ENCODE measurements at places on chromosomes 6 and 20.

DNA sequence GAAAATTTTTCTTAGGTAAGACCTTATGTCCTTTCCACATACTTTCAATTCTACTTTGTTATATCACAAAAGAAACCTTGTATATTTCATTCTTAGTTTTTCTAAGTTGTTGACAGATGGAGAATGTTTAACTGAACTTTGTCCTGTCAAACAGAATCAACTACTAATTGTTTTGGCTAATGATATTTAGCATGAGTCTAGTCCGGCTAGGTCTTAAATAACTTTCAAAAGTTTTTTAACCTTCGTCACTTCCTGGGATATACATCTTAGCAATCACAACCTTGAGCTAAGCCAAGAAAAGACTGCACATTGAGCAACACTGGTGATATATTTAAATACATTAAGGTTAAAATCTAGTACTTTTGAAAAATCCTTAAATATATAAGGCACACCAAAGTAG is 62.9 kb upstream of the RUNX2 start:
- no peak for DNase-seq

GRCh38 chr6:45563844-45564243 is 186.1 kb upstream of the SUPT3H start:
- no peak for DNase-seq

GRCh38 chr20:53565254-53565653 is 28.4 kb downstream of the ZNF217 start:
- DNase-seq = no peak

GRCh38 chr6:42236682-42237473 is 19.2 kb upstream of the MRPS10 start:
- DNase-seq = no peak

DNA sequence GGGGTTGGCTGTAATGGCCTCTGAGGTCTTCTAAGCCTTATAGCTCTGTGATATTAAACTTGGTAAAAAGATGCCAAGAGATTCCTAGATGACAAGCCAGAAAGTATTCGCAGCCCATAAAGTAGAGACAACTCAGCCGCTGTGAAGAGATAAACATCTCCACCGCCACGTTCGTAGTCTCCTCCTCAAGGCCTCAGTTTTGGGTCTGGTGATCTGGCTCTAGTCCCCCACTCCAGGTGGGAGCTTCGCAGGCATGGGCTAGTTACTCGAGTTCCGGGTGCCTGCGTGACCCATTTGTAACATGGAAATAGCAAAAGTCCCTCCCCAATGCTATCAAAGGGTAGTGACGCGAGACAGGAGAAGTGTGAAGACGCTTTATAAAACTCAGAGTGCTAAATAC is 28.3 kb upstream of the AFDN start:
- no peak for DNase-seq

DNA sequence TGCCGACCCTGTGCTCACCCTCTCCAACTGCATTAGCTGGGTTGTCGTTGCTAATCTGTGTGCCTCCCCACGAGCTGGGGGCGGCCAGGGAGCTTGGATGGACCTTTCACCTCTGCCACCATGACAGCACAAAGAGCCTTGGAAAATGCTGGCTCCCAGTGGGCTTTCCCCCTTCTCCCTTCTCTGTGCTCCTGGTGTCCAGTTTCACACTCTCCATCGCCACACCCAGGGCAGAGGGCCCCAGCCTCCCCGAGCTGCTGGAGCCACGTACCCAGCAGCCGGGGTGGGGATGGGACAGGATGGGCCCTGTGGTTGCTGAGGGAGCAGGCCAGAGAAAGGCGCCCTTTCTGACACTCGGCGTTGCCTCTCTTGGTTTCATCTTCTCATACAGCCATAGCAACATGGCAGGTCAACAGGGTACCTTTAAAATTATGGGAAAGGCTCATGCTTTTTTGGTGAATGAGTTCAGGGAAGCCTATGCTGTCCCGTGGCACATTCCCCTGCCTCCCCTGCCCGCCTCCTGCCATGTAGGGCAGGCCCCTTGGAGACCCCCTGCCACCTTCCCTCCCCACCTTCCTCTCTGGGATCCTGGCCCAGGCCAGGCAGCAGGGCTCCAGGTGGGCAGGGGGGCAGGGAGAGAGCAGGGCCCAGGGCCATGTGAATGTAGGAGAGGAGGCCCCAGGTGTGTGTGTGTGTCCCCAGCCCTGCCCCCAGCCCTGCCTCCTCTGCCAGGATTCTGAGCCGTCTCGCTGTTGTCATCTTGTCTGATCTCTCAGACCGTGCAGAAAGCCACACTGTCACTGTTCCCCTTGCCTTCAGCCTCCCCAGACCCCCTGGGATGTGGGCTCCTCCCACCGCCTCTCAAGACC is 85.2 kb upstream of the CCDC167 start:
- no peak for DNase-seq

- DNase-seq = no peak
Observed at GRCh38 chr6:15480525-15480924, 182.3 kb downstream of the DTNBP1 start.

- peak; percentile 34 for DNase-seq
Observed at GRCh38 chr6:160519603-160520042, 144.5 kb downstream of the LPA start.

DNA sequence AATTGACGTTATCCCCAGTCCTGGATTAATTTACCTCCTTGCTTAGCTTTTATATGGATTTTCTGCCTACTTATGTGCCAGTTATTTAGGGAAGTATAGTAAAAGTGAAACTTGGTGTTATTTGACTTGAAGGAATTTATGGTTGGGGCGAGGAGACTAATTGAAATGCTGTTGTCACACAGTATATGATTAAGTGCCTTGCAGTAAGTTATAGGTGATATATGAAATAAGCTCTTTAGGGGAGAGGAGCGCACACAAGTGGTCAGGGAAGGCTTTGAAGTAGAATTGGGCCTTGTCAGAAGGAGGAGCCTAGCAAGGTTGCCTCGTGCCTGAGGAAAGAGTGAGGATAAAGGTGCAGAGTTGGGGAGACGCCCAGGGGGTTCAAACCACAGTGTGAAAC is 20.5 kb downstream of the NCOA7 start:
- DNase-seq = no peak

DNA sequence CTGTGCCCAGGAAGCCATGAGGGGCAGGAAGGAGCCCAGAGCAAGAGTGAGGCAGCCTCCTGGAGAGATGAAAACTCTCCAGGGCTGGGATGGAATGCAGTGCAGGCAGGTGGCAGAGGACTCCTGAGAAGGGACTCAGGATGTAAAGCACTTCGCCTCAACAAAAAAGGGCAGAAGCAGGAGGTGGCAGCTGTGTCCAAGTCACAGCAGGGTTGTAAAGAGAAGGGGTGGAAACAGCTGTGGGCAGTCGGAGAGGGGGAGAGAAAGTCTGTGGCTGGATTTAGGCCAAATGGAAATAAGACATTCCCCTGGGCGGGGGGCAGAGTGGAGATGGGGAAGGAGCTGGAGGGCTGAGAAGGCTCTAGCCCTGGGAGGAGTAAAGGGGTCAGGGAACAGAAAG is 34.9 kb downstream of the CYP21A2 start:
- no peak for DNase-seq

- no peak for DNase-seq
Observed at GRCh38 chr20:10508060-10508459, 73.0 kb downstream of the SLX4IP start.
